NCI-H1417 (cell line): ENCODE measurements at places on chromosomes 3 and 15.

GRCh38 chr3:128074851-128075521 is 22.7 kb downstream of the SEC61A1 start:
- no peak for DNase-seq

GRCh38 chr3:143000528-143000927 is 842 bp upstream of the U2SURP start:
- no peak for DNase-seq

- DNase-seq: no peak
Observed at GRCh38 chr3:134342259-134342658, 32.0 kb downstream of the AMOTL2 start.

- DNase-seq: no peak
Observed at GRCh38 chr3:72338942-72339669, 509.1 kb downstream of the SHQ1 start.

GRCh38 chr15:87597346-87598052 is 659.0 kb downstream of the NTRK3 start:
- DNase-seq: no peak

- DNase-seq: no peak
Observed at GRCh38 chr15:91491101-91491950, 362.2 kb upstream of the SLCO3A1 start.

DNA sequence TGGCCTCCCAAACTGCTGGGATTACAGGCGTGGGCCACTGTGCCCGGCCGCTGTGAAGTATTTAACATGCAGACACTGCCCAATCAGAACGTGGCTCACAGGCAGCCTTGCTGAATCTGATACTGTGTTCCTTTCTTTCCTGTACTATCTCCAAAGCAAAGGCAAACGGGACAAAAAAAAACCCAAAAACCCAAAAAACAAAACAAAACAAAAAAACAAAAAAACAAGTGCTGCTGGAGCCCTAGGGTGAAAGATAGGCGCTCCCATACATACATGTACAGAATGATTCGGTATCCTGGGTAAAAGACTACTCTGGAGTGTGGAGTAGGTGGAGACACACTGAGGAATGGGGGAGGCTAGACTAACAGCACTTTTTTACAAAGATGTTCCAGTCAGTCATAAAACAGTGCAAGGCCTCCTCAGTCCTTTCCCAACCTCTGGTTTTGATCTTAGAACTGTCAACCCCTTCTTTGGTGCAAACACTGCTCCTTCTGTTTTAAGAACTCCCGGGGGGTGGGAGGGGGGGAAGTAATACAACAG is 7.7 kb upstream of the MAP1A start:
- peak; percentile 1 for DNase-seq

- no peak for DNase-seq
Observed at GRCh38 chr3:53554559-53555067, 60.2 kb downstream of the CACNA1D start.

DNA sequence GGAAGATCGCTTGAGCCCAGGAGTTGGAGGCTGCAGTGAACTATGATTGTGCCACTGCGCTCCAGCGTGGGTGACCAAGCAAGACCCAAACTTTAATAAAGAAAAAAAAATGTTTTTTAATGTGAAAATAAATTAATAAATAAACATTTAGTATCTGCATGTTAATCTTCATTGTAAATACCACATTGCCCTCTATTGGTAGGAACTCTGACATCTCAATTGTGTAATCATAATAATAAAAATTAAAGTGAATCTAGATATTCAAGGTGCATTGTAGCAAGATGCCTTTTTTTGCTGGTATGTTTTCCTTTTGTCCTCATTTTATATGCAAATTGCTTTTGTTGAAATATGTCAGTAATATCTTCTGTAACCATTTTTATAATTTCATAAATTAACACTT is 95.0 kb upstream of the LIMD1 start:
- DNase-seq: peak; percentile 43

DNA sequence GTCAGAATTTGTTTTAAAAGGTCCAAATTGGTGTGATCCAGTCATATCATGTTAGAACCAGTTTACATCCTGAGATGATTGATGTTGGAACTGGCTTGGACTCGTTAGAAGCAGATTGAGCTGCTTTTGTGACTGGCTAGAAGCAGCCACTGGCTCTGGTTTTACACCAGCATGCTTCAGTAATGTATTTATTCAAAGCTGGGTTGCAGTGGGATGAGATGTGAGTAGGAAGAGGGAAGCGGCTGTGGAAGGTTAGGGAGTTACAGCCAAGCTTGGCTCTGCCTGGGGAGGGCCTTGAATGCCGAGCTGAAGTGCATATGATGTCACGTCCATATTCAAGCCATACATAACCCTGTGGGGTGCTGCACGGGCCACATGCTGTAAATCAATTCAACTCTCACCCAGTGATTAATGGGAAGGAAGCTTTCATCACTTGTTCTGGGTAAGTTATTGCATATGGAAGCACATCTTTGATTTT is 104.0 kb upstream of the SMAD3 start:
- no peak for DNase-seq

GRCh38 chr3:136270179-136270578 is 20.0 kb downstream of the PCCB start:
- DNase-seq: no peak

- no peak for DNase-seq
Observed at GRCh38 chr3:99865321-99865720, 47.7 kb downstream of the CMSS1 start.

DNA sequence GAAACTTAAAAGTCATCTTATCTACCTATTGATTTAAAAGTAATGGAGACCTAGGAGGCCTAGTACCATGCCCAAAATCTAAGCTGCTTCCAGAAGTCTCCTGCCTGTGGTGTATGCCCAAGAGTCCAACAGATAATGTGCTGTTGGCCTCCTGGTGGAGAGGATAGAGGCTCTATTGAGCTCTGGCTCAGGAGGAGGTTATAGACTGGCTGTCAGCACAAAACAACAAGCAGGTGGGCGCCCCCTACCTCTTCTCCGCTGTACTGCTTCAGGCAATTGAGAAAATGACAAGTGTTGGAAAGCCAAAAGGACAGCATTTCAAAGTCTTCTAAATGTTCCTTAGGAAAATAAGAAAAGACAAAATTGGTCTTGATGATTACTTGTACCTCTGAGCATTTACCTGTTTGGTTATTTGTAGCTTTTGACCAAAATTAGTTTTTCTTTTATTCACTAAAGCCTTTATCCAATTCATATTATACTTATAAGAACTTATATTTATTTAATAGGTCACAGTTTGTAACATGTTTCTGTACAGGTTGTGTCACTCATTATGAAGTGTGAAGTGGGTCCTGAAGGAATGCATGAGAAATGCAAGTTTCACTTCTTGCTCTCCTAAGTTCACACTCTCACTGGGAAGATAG is 17.2 kb upstream of the GNB5 start:
- peak; percentile 5 for DNase-seq

DNA sequence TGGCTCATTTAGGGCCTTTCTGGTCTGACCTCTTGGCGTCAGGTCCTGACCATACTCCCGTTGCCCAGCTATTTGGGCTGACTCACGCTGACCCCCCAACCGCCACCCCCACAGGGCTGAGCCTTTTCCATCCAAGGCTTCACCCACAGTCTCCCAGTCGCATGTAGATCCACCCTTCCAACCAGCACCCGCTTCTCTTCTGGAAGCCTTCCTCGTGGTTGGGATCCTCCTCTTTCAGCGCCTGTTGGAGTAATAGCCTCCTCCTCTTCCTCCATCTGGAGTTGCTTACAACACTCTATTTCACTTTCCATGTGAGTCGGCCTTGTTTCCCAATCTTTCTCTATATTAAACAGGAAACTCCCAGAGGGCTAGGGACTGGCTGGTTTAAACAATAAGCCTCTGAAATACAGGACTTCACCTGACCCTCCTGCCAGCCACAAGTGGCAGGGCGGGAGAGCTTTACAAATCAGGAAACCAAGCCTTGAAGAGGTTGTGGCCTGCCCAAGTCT is 2.1 kb upstream of the ALAS1 start:
- no peak for DNase-seq

DNA sequence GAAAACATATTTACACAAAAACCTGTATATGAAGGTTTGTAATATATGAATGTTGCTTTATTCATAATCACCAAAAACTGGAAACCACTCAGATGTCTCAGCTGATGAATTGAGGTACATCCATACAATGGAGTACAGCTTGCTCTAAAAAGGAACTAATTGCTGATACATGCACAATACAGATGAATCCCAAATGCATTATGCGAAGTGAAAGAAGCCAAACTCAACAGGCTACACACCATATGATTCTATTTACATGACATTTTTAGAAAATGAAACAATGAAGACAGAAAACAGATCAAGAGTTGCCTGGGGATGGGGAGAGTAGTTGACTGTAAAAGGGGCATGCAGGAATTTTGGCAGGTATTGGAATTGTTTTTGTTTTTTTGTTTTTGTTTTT is 95.5 kb downstream of the IQCH start:
- no peak for DNase-seq

GRCh38 chr15:59543721-59544547 is 67.6 kb upstream of the GCNT3 start:
- DNase-seq: no peak

DNA sequence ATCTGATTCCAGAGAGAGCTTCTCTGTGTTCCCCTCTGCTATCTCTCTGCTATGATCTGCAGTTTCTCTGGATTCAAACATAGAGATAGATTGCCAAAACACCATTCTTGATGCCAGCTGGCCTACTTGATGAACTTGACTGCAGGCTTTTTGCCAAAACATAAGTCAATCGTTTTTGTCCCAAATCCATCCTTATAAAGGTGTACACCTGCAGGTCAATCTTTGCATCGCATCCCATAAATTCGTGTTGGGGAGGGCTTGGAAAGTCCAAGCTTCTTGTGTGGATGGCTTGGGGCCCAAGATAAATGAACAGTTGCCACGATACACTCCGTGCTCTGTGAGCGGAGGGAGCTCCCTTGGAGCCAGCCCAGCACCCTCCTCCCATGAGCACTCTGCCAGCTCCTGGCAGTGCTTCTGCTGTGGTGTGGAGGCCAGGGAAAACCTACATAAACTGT is 2.7 kb downstream of the CERS3 start:
- no peak for DNase-seq

DNA sequence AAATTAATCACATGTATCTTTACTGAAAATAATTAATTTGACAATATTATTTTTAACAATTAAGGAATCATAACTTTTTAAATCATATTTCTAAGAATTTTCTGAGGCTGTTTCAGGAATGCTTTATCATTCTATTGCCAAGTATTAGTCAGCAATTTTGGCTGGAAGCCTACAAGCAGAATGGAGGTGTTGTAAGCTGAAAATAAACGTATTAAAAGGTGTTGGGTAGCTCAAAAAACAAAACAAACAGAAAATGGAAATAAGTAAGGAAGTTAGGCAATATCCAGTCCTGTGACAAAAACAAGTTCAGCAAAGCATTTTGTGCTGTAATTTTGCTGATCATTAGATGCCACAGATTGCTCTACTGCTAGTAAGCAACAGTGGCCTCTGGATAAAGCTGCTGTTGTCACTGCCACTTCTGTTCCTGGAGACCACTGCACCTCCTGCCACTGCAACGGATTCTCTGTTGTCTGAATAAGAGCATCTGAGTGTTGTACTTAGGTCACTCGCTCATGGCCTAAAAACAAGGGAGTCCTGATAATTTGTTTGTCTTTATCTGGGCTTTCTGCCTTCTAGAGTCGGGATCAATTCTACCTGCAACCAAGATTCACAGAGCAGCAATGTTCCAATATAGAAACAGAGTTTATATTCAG is 63.5 kb upstream of the SLITRK3 start:
- DNase-seq: no peak

DNA sequence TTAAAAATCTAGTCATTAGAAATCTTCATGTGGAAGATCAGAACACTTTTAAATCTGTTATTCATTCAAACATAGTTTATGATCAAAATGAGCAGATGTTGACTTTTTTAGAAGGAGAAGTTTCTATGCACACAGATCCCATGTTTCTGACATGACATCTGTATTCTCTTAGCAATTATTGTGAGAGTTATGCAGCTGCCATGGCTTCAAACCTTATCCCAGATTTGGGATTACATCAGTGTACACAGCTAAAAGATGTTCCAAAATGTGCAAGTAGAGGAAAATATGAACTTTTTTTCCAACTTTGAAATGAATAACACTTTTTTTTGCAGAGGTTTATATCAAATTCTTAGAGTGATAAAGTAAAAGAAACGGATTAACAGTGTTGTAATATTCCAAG is 1166.9 kb downstream of the ZPLD1 start:
- DNase-seq: no peak

GRCh38 chr3:60810881-60811280 is 440.4 kb downstream of the FHIT start:
- DNase-seq: no peak

DNA sequence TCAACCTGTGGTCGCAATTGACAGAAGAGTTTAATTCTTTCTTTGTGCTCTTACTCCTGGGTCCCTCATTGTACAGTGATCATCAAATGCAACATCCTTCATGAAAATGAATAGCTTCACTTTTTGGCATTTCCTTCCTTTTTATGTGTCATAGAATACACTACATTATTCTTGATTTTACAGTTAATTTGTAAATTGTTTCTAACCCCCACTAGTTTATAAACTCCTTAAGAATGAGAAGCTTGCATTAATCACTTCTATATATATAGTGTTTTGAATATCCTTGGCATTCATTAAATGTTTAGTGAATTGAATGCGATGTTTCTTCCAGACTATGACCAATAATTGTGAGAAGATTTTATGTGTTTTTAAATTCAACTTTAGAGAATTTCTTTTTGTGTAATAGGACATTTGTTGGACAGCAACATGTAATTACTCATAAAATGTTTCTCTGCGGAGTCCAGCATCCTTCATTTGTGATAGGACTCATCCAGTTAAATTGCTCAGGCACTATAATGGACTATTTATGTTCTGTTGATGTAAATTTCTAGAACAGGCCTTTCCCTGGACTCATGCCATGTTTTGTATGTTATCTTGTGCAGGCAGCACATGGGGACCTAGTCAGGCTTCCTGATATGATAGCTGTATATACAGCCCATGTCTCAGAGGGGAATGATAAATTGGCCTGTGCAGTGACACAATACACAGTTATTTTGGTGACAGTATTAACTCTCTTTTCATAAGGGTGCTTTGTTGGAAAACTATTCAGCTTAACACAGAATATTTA is 51.3 kb downstream of the MBNL1 start:
- DNase-seq: peak; percentile 26

DNA sequence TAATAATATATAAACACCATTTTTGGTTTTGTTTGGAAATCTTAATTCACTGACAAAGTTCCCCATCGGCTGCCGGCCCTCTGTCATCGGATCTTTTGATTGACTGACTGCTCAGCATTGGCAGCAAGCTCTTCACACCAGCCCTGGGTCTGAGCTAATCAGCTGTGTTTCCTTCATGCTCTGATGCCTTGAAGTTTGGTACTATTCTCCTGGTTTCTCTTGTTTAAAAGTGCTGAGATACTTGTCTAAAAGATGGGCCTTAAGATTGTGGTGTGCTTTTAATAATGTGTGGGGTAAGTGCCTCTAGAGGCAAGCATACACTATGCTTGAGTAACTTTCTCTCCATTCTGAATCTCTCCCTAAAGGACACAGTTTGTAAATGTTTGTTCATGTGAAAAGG is 415.5 kb upstream of the TPRG1 start:
- DNase-seq: no peak
